NCI-H2029 (cell line): ENCODE measurements at places on chromosomes 7 and 10.

- no peak for DNase-seq
Observed at GRCh38 chr10:115624448-115624847, 531.3 kb downstream of the ATRNL1 start.

GRCh38 chr10:8768341-8768740 lies 713.9 kb downstream of the GATA3 start:
- DNase-seq = no peak

- no peak for DNase-seq
Observed at GRCh38 chr10:131174211-131174565, 137.3 kb downstream of the TCERG1L start.

DNA sequence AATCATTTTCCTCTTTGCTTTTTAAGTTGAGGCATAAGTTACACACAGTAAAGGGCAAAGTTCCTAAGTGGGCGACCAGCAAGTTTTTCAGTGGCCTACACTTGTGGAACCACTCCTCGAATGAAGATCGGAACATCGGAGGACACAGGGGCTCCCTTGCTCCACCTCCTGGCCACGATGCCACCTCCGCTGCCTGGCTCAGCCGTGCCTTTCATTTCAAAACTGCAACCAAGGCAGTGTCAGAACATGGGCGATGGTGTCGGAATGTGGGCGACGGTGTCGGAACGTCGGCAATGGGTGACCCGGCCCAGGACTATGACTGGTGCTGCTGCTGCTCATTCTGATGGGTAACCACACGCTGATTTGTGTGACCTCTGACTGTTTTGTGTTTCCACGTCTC lies 9.6 kb upstream of the VIPR2 start:
- no peak for DNase-seq

- no peak for DNase-seq
Observed at GRCh38 chr7:17626235-17626634, 314.1 kb downstream of the SNX13 start.
